Muscle of back (tissue), 13 donors: ENCODE measurements at places on chromosomes 3 and 15.
A peak's percentile ranks its signal among the peaks of the same experiment; 100 is the strongest.

- DNase-seq: peak; percentile 38
Observed at GRCh38 chr3:171566803-171567422, 106.7 kb upstream of the TNIK start.

- peak; percentile 39 for DNase-seq
Observed at GRCh38 chr15:62362608-62363007, 197.5 kb upstream of the C2CD4B start.

DNA sequence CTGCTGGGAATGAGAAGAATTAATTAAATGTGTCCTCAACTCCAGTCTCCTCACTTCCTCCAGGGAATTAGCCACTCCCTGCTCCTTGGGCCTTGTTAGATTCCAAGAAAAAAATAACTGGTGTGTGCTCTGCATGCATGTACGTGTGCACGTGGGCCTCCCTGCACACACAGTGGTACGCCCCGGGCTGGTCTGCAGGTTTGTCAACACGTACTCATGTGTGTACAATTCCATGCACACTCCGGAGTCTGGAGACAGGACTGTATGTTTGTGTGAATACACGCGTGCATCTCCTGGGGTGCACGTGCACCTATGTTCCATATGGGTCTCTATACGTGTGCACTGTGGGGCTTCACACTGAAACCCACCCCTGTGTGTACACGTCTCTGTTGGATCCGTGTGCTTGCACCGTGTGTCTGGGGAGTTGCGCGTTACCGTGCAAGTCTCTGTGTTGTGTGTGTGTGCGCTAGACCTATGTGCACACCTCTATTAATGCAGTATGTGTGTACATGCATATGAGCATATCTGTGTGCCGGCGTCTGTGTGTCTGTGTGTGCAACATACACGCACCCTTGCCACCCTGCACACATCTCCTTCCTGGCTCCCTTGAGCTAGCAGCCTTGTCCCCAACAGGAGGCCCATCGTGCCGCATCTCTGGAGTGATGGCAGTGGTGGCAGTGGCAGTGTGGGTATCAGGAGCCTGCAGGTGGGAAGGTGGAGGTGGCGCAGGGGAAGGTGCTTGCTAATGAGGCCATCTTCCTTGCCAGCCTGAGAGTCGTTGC is 210.1 kb downstream of the TBC1D2B start:
- no peak for DNase-seq

DNA sequence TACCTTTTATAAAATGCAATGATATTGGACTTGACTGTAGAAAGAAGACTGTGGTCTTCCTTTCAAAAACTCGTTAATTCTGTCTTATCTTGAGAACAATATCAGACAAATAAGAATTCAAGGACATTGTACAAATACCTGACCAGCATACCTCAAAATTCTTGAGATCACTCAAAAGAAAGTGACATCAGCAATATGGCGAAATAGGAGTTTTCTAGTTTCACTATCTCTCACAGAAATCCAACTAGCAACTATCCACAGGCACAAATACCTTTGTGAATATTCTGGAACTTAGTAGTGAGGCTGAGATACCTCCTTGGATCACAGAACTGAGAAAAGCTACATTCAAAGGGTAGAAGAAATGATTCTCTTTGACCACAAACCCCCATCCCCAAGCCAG is 419.7 kb downstream of the ZNF385D start:
- no peak for DNase-seq

- DNase-seq: no peak
Observed at GRCh38 chr15:53618461-53618860, 141.0 kb downstream of the WDR72 start.

GRCh38 chr15:47887241-47887800 is 170.0 kb downstream of the SEMA6D start:
- no peak for DNase-seq
